ENCODE measurements at places on chromosomes 2 and 18. TPM values are rescaled to one million over a fixed set of nuclear protein-coding genes. Genes with fewer than 3 reads are reported as not detected.

GRCh38 chr2:28394997-28395333, 2.3 kb downstream of the FOSL2 start:
- H3K36me3 ChIP-seq, result no peaks in the 10 kb centered on the region
- H3K27ac ChIP-seq, result peak overlapping the region; percentile 98
- no peak for DNase-seq
- H3K27me3 ChIP-seq, result no peaks in the 10 kb centered on the region
- peak overlapping the region; percentile 92 for H3K4me3 ChIP-seq

Gene SCYGR4
- total RNA-seq, result not detected

- DNase-seq, result no peak
- H3K36me3 ChIP-seq, result peaks cover 4% of the 10 kb centered on the region
- H3K4me1 ChIP-seq, result no peaks in the 10 kb centered on the region
- H3K4me3 ChIP-seq, result no peak overlapping the region
- no peaks in the 10 kb centered on the region for H3K27me3 ChIP-seq
Observed at GRCh38 chr2:36988008-36988407, 21.7 kb upstream of the STRN start.

Gene RAB10
- total RNA-seq, result 90.5 TPM

DNA sequence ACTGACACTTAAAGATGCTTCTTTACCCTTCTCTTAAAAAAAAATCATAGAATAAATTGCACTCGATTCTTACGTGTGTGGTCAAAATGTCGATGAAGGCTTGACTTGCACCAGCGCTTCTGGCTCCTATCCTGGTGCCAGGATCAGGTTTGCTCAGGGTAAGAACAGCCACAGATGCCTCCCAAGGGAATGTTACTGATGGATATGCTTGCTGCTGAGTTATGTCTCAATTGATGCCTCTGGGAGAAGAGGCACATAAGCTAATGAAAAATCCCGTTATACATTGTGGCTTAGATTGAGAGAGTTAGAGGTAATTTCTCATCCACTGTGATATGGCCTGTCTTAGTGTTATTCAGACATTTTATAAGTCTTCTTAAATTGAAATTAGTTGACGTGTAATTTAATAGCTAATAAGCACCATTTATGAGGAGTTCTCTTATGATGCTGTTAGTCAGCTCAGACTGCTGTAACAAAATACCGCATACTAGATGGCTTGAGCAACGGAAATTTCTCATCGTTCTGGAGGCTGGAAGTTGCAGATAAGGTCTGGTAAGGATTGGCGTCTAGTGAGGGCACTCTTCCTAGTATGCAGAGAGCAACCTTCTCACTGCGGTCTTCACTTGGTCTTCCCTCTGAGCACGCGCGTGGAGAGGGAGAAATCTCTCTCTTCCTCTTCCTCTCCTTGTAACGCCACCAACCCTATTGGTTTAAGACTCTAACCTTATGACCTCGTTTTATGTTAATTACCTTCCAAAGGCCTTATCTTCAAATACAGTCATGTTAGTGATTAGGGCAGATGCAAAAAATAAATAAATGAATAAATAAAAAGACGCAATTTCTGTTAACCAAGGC, 116.6 kb upstream of the NOSTRIN start:
- no peak overlapping the region for H3K4me3 ChIP-seq
- no peak overlapping the region for H3K27ac ChIP-seq
- DNase-seq, result no peak
- no peaks in the 10 kb centered on the region for H3K27me3 ChIP-seq
- no peaks in the 10 kb centered on the region for H3K4me1 ChIP-seq

GRCh38 chr2:68714866-68715265, 19.7 kb upstream of the ARHGAP25 start:
- DNase-seq, result no peak
- H3K27ac ChIP-seq, result no peak overlapping the region
- no peaks in the 10 kb centered on the region for H3K36me3 ChIP-seq

All from aorta (tissue), 5 donors.